ENCODE measurements at places on chromosomes 7 and 10.

GRCh38 chr7:99379043-99379577 lies 4.6 kb downstream of the ARPC1B start:
- H3K27me3 ChIP-seq: no peaks in the 10 kb centered on the region
- peak overlapping the region; percentile 96 for H3K27ac ChIP-seq
- H3K36me3 ChIP-seq: peaks cover 7% of the 10 kb centered on the region
- peak overlapping the region; percentile 55 for H3K4me3 ChIP-seq

- H3K36me3 ChIP-seq: no peaks in the 10 kb centered on the region
- no peak overlapping the region for H3K27ac ChIP-seq
- peaks cover 8% of the 10 kb centered on the region for H3K4me1 ChIP-seq
- H3K4me3 ChIP-seq: no peak overlapping the region
These were observed 57.2 kb downstream of the C7orf25 start for GRCh38 chr7:42854571-42855118.

- DNase-seq: no peak
- no peaks in the 10 kb centered on the region for H3K4me1 ChIP-seq
- no peak overlapping the region for H3K4me3 ChIP-seq
- H3K27me3 ChIP-seq: no peaks in the 10 kb centered on the region
- H3K27ac ChIP-seq: no peak overlapping the region
These were observed 90.3 kb downstream of the TRRAP start for GRCh38 chr7:98968621-98969020.

GRCh38 chr10:53276797-53277196 lies 504.2 kb upstream of the MBL2 start:
- no peak overlapping the region for H3K4me3 ChIP-seq
- H3K4me1 ChIP-seq: no peaks in the 10 kb centered on the region
- H3K36me3 ChIP-seq: no peaks in the 10 kb centered on the region
- no peak for DNase-seq
- no peaks in the 10 kb centered on the region for H3K27me3 ChIP-seq
- H3K27ac ChIP-seq: no peak overlapping the region

- no peaks in the 10 kb centered on the region for H3K36me3 ChIP-seq
- peaks cover 14% of the 10 kb centered on the region for H3K27me3 ChIP-seq
- DNase-seq: peak; percentile 56
- no peaks in the 10 kb centered on the region for H3K4me1 ChIP-seq
These were observed 91.4 kb downstream of the IPMK start for GRCh38 chr10:58175990-58176900.

DNA sequence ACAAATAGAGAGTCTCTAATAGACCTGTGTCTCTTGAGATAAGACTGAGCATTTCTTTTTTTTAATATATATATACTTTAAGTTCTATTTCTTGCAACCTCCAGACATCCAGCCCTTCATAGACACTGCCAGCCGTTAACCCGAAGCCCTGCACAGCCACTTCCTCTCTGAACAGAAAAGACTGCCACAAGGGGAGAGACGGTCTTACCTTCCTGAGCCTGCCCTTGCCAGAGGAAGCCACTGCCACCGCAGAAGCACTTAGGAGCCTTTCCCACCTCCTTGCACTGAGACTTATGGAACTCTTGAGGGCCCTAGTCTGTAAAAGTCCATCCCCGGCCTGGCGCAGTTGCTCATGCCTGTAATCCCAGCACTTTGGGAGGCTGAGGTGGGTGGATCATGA lies 31.8 kb upstream of the PRSS1 start:
- no peak overlapping the region for H3K4me3 ChIP-seq
- H3K27ac ChIP-seq: no peak overlapping the region
- peaks cover 17% of the 10 kb centered on the region for H3K27me3 ChIP-seq
- H3K36me3 ChIP-seq: no peaks in the 10 kb centered on the region
- DNase-seq: no peak

- no peak overlapping the region for H3K27ac ChIP-seq
- no peaks in the 10 kb centered on the region for H3K4me1 ChIP-seq
- H3K27me3 ChIP-seq: no peaks in the 10 kb centered on the region
- no peak overlapping the region for H3K4me3 ChIP-seq
These were observed 254.8 kb downstream of the MAD1L1 start for GRCh38 chr7:1977876-1978441.

DNA sequence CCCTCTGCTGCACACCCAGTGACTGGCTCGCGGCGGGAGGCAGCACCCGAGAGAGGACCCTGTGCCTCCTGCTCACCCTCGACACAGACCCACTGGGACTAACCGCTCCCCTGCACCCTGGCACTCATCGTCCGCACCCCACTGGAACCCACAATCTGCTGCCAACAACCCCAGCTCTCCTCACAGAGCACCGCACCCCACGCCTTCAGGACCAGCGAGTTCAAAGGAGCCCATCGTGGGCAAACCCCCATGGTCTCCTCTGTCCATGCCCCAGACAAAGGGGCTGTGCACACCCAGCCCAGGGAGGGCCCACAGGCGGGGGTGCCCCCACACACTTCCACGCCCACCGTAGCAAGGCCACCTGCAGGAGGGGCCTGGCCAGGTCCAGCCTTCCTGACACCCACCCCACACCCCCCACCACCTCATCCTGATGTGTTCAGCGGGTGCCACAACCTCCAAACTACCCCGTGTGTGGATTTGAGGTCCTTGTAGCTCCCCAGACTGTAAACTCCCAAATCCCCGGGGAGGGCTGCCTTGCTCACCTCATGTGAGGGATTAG lies 14.0 kb downstream of the RASGEF1A start:
- H3K4me1 ChIP-seq: no peaks in the 10 kb centered on the region
- DNase-seq: no peak
- no peaks in the 10 kb centered on the region for H3K36me3 ChIP-seq
- no peak overlapping the region for H3K27ac ChIP-seq
- no peak overlapping the region for H3K4me3 ChIP-seq

DNA sequence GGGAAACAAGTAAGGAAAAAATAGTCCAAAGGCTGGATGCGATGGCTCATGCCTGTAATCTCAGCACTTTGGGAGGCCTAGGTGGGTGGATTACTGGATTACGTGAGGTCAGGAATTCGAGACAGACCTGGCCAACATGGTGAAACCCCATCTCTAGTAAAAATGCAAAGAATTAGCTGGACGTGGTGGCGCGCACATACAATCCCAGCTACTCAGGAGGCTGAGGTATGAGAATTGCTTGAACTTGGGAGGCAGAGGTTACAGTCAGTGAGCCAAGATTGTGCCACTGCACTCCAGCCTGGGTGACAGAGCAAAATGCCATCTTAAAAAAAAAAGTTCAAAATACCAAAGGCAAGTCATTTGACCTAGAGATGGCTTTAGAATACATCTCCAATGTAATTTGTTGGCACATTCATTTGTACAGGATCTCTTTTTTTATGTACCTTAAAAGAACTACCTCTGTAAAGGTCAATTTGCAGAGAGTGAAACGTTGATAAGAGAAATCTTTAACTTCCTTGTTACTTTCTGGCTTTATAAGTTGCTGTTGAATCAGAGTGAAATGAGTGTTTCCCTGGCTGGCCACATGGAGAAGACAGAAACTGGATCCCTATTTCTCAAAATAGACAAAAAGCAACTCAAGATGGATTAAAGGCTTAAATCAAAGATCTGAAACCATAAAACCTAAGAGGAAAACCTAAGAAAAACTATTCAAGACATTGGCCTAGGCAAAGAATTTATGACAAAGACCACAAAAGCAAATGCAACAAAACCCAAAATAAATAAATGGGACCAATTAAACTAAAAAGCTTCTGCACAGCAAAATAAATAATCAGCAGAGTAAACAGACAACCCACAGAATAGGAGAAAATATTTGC lies 260.7 kb downstream of the KLF6 start:
- no peaks in the 10 kb centered on the region for H3K36me3 ChIP-seq
- H3K27me3 ChIP-seq: no peaks in the 10 kb centered on the region
- no peak overlapping the region for H3K4me3 ChIP-seq
- H3K4me1 ChIP-seq: peaks cover 38% of the 10 kb centered on the region

- H3K4me3 ChIP-seq: no peak within 1 kb of the TSS
- no peaks in the 10 kb centered on the region for H3K36me3 ChIP-seq
- H3K27ac ChIP-seq: no peak within 1 kb of the TSS
- H3K27me3 ChIP-seq: peaks cover 49% of the 10 kb centered on the region
- no peaks in the 10 kb centered on the region for H3K4me1 ChIP-seq
- no peak for DNase-seq
These were observed at the start of gene KCNH2 for GRCh38 chr7:150978126-150978789. Gene KCNH2 (minus strand): TSS chr7:150978321. CDS start chr7:150977913, 408 bp downstream.

- H3K4me1 ChIP-seq: no peaks in the 10 kb centered on the region
- H3K36me3 ChIP-seq: peaks cover 74% of the 10 kb centered on the region
- DNase-seq: no peak
- no peak overlapping the region for H3K27ac ChIP-seq
- no peak overlapping the region for H3K4me3 ChIP-seq
These were observed 92.5 kb downstream of the NT5C2 start for GRCh38 chr10:103100620-103101019.

GRCh38 chr7:111199643-111200042 lies 108.7 kb downstream of the LRRN3 start:
- H3K36me3 ChIP-seq: no peaks in the 10 kb centered on the region
- H3K27ac ChIP-seq: no peak overlapping the region
- no peaks in the 10 kb centered on the region for H3K27me3 ChIP-seq
- H3K4me3 ChIP-seq: no peak overlapping the region

DNA sequence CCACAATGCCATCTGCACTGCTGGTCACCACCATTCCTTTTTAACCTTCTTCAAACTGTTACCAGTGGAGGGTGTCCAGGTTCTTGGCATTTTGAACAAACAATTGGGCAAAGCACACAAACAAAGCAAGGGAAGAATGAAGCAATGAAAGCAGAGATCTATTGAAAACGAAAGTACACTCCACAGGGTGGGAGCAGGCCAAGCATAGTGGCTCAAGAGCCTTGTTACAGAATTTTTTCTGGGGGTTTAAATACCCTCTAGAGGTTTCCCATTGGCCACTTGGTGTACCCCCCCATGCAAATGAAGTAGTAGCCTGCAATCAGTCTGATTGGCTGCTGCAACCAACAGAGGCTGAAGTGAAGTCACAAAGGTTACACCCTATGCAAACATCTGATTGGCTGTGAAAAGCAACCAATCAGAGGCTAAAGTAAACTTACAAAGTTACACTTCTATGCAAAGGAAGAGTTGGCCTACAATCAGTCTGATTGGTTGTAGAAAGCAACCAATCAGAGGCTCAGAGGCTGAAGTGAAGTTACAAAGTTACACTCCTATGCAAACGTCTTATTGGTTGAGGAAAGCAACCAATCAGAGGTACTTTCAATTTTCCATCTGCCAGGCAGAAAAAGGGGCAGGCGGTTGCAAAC lies 103.2 kb upstream of the WAC start:
- no peaks in the 10 kb centered on the region for H3K27me3 ChIP-seq
- H3K36me3 ChIP-seq: no peaks in the 10 kb centered on the region
- no peak for DNase-seq
- no peak overlapping the region for H3K4me3 ChIP-seq
- H3K4me1 ChIP-seq: no peaks in the 10 kb centered on the region

DNA sequence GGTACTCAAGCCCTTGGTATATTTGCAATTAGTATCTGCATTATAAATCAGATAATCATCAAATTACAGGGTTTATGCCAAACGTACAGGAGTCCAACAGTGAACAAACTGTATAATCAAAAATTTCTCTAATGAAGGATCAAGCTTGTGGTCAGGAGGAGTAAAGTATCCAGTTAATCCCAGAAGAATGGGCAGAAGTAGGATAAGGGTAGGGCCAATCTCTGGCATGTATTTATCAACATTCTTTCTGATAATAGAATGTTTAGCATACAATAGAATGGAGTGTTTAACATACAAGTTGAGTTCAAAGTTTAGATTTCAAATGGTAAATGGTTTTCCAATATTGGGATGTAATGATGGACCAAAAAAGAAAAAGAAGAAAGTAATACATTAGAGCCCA lies 103.0 kb downstream of the CALD1 start:
- H3K4me3 ChIP-seq: no peak overlapping the region
- peaks cover 26% of the 10 kb centered on the region for H3K4me1 ChIP-seq
- no peaks in the 10 kb centered on the region for H3K27me3 ChIP-seq
- H3K27ac ChIP-seq: no peak overlapping the region

DNA sequence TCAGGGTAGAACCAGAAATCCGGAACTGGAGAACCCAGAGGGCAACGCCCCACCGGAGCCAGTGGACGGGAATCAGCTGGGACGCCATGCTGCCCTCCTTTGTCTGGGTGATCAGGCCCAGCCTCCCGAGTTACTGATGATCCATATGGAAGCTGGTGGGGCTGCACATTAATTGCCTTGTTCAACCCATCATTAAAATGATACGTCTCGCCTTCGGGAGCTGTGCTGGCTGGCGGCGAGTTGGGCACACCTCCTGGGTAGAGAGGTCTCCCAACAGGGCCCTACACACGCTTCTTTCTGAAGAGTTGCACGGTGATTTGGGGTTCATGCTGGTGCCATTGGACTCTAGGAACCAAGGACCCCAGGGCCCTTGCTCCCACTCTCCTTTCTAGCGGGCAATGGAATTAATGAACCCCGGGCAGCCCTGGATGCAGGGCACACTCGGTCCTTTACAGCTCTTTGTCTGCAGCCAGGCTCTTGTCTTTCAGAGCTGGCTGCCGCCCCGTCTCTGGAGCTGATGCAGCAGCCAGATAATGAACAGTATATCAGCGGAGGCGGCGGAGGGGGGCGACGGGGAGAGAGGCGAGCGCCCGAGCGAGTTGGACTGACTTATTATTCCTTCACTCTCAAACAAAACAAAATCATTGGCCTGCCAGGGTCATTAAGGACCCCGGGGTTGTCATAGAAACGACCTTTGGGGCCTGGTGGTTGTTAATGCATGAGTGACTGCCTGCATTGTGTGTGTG lies 412.2 kb upstream of the ZMIZ1 start:
- DNase-seq: no peak
- H3K4me1 ChIP-seq: no peaks in the 10 kb centered on the region
- H3K27ac ChIP-seq: no peak overlapping the region
- no peaks in the 10 kb centered on the region for H3K27me3 ChIP-seq
- no peaks in the 10 kb centered on the region for H3K36me3 ChIP-seq

GRCh38 chr10:62380016-62380415 lies 5.8 kb downstream of the ZNF365 start:
- no peak overlapping the region for H3K27ac ChIP-seq
- H3K36me3 ChIP-seq: no peaks in the 10 kb centered on the region
- H3K27me3 ChIP-seq: no peaks in the 10 kb centered on the region
- H3K4me1 ChIP-seq: peaks cover 42% of the 10 kb centered on the region

- H3K36me3 ChIP-seq: no peaks in the 10 kb centered on the region
- H3K27me3 ChIP-seq: peaks cover 17% of the 10 kb centered on the region
- H3K27ac ChIP-seq: no peak overlapping the region
- DNase-seq: no peak
These were observed 116.0 kb downstream of the CDCA7L start for GRCh38 chr7:21829731-21830130.

DNA sequence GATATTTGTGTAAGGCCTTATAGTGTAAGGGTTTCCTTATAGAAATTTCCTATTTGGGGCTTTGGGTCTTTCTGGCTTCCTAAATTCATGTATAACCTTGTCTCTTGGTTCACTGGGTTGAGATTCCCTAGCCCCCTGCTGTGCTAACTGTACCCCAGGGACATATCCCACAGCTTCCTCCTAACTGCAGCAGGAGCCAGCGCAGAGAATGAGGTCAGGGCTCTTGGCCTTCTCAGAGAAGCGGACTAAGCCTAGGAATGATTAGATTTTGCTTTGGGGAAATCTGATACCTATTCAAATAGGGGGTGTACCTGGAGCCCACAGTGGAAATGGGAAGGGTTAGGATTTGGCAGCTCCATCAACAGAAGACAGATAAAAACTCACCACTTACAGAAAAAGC lies 138.1 kb upstream of the EFCAB10 start:
- no peaks in the 10 kb centered on the region for H3K36me3 ChIP-seq
- H3K4me1 ChIP-seq: peaks cover under 1% of the 10 kb centered on the region
- H3K27me3 ChIP-seq: no peaks in the 10 kb centered on the region
- no peak overlapping the region for H3K4me3 ChIP-seq
- H3K27ac ChIP-seq: no peak overlapping the region
- no peak for DNase-seq

- peak; percentile 46 for DNase-seq
- H3K4me3 ChIP-seq: peak overlapping the region; percentile 29
- H3K27me3 ChIP-seq: no peaks in the 10 kb centered on the region
- peaks cover 16% of the 10 kb centered on the region for H3K4me1 ChIP-seq
These were observed 30.9 kb upstream of the ITGB8 start for GRCh38 chr7:20299647-20300312.
